Psoas muscle (tissue), 8 donors: ENCODE measurements at places on chromosomes 13 and 19. TPM values are rescaled to one million over a fixed set of nuclear protein-coding genes. Genes with fewer than 3 reads are reported as not detected.

DNA sequence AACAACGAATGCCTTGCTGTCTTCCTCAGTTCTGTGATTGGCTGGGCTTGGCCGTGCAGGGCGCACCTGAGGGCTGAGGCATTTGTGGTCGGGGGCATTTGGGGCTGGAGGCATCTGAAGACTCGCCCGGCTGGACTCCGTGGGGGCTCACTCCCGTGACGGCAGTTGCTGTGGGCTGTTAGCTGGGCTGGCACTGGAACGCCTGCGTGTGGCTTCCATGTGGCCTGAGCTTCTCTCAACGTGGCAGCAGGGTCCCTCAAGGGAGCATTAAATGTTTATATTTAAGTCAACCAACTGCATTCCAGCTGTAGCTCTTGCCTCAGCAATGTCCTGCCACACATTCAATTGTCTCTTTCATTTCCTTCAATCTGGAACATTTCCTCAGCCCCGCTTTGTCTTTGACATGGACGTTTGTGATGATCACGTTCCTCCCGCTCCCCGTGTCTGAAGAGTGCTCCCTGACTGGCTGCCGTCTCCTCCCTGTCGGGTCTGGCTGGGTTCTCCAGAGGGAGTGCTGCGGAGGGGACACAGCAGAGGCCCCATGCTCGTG is 21.0 kb downstream of the CCDC8 start:
- no peak for DNase-seq

DNA sequence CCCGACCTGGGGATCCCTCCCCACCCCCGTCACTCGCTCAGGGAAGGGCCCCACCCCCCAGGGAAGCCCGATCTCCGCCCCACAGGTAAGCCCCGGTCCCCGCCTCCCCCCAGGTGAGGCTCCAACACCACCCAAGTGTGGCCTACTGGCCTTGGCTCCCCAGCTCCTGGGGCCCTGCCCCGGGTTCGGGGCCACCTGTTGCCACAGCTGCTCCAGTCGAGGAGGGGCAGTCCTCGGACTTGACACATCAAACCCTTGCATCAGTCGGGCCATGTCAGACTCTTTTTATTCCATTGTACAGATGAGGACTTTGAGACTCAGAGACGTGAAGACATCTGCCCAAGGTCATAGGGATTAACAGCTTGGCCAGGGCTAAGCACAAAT is 512 bp downstream of the CC2D1A start:
- no peak for DNase-seq

DNA sequence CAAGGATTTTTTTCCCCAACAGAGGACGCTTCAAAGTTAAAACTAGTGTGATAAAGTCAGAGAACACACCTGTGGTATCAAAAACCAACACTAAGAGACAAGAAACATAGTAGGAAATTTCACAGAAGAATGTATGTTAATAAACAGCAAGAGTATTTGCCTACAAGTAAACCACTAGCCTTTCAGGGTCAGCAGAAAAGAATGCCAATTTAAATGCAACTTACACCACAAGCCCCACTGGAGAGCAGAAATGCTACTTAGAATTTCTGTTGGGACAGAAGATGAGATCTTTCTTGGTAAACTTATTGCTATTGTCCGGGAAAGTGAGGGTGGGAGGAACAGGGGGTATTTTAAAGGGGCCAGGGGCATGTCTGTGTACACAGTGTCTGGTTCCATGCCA is 68.6 kb downstream of the STK24 start:
- DNase-seq: no peak

Gene CASP14
- total RNA-seq: not detected

Gene SULT2A1
- not detected for total RNA-seq

Gene CPAMD8
- total RNA-seq: 8.2 TPM
